ENCODE measurements at places on chromosomes 12 and 14.

- DNase-seq: no peak
Observed at GRCh38 chr12:2687726-2688125, 107.0 kb upstream of the FKBP4 start.

DNA sequence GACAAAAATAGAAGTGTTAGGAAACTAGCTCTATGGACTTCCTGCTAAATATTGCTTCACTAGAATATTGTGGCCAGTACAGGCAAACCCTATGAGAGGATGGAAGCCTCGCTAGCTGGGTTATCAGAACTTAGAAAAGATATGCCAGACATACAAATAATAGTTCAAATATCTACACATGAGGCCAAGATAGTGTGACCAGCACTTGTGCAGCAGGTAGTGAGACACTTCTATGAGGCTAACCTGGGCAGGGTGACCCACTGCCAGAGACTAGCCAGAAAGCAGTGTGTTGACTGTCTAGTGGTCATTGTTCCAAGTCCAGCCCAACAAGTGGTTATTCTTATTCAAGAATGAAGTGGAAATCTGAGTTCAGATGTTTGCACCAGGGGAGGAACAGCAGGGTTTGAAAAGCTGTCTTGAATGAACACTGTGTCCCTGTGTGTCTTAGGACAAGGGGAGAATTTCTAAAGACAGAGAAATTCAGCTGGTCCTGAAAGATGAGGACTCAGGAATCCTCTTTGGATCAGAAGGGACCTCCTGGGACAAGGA, 16.3 kb downstream of the TSPAN8 start:
- no peak for DNase-seq

DNA sequence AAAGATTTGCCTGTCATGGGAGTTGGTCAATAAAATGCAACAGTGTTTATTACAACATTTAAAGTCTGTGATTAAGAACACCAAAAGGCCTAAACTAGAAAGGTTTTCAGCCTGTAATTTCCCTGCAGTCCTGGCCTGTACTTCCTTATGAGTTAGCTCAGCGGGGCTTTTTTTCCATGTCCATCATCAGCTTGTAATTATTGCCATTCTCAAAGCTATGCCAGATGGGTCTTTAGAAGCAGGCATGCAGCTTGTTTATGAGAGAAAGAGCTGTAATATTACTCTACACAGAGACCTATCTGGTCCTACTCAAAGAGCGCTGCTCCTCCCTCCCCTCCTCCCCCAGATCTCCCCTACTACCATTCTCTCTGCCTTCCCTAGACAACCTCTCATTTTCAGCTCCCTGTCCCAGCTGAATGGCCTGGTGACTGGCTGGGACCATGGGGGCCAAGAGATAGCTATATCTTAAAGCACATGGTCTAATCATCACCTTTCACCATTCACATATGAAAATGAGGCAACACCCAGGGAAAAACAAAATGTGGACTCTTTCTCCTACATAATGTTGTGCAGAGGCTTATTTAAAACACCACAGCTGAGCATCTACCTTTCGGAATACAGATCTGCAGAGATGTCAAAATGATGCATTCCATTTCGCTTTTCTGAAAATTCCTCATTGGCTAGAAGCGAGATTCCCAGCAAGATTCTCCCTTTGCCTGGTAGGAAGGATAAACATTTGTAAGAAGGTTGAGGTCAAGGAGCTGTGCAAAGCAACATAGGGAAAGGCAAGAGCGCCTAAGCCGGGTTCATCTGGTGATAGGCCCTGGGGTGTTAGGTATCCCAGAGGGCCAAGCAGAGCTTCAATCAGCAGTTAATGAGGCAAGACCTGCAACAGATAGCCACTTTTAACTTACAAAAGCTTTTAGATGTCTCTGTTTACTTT, 209.7 kb upstream of the CDKN3 start:
- no peak for DNase-seq

GRCh38 chr14:54691525-54692283, 124.8 kb downstream of the SAMD4A start:
- DNase-seq: no peak

DNA sequence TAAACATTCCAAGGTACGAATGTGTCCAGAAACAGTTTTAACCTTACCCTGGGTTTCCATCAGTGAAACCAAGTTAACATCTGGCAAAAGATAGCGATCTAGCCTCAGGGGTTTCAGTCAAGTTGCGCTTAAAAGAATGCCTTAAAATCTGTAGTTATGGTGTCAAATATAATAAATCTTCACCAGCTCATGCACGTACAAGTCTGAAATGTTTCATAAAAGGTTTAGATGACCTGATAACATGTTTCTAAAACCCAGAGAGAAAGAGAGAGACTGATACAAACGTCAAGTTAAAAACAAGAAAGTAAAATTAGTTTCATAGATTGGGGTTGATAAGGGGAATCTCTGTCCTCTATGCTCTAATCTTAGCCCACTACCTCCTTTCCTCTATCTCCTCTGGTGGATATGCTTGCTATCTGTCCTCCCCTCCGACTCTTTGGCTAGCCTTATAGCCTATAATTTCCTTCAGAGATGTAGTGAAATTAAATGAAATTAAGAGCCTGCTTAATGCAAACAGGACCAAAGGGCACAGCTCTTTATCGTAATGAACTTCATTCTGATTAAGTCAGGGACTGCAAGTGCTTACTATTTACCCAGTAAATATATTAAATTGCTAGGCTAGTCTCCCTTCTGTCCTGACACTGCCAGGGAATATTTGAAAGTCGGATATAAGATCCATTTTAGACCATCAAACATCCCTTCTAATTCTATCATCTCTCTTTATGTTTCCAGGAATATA, 18.4 kb upstream of the FOS start:
- no peak for DNase-seq

GRCh38 chr14:69955855-69956845, 76.9 kb downstream of the SMOC1 start:
- no peak for DNase-seq

DNA sequence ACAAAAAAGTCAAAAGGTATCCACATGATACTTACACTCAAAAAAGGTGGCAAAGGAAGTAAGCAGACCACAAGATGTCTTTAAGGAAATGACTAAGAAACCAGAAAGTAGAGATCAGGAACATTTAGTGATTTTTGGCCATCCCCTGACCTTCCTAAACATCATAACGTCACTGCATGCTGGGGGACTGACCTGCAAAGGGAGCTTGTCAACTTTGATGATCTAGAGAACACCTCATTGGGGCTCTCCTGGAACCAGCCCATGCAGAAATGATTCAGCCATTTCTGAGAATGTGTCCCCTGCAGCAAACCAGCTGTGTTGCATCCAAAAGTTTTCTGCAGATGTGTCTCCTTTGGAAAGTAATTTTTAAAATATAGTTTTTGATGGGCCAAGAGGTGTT, 152.2 kb upstream of the RASSF8 start:
- no peak for DNase-seq

GRCh38 chr14:61608245-61609165, 86.8 kb upstream of the HIF1A start:
- no peak for DNase-seq

DNA sequence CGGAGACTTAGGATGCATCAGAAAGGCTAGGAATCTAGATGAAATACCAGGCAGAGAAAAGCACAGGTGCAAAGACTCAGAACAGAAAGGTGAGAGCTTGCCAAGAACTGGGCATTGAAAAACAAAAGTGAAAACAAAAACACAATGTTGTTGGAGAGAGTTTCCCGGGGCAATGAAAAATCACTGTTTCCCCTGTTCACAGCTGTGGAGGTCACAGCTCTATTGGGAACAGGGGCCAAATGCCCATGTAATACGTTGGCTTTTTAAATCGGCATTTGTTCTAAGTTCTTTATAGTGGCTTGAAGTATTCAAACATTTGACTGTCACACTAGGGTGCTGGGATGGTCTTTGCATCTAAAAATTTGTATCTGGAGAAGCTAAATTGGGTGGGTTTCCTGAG, 108.3 kb downstream of the SLC15A4 start:
- DNase-seq: no peak

DNA sequence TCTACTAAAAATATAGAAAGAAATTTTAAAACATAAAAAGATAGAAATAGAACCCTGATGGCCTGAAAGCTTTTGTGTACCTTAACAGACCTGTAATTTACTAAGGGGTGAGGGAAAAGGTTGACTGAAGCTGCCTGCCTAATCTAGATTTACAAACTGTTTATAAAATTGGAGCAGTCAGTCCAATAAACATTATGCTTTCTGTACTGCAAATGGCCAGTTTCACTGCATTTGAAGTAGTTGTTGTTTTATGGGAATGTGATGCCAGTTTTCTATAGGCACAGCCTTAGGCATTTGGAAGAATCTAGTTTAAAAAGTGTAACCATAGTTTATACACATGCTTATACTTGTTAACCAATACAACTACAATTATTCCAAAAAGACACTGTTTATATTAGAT, 19.1 kb downstream of the SIX1 start:
- no peak for DNase-seq

GRCh38 chr14:93733631-93734030, 54.7 kb downstream of the PRIMA1 start:
- DNase-seq: no peak

DNA sequence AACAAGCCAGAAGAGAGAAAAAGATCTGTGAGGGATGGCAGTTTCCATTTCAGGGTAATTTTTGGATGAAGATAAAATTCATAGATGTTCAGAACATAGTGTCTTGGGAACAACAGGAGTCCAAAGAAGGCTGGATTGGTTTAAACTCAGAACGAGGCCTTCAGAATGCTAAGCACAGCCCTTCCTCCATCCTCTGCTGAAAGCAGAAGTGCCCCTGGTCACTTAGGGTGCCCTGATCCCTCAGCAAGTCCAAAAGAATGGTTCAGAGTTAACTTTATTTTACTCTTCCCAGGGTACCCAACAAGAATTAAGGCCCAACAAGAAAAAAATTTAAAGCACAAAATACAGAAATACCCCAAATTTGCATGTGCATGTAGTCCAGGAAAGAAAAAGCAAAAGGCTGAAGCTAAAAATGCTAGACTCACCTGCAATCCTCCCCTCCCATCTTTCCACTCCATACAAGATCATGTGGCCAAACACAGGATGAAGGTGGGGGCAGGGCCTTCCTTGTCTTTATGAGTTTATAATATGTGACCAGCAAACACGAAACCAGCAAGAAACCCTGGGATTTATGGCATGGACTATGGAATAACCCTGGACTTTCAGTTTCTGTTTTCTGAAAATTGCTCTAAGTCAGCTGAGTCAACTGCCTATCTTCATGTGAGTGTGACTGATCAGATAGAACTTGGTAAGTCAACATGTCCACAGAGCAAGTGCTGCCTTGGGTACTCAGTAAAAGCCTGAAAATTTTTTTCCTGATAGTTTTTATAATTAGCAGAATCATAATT, 21.2 kb downstream of the MAX start:
- no peak for DNase-seq

GRCh38 chr14:103021684-103022001, 35.7 kb downstream of the CDC42BPB start:
- no peak for DNase-seq

GRCh38 chr12:15933751-15934150, 22.6 kb downstream of the DERA start:
- no peak for DNase-seq
